ENCODE measurements at places on chromosomes 7 and 10.
A peak's percentile ranks its signal among the peaks of the same experiment; 100 is the strongest.

DNA sequence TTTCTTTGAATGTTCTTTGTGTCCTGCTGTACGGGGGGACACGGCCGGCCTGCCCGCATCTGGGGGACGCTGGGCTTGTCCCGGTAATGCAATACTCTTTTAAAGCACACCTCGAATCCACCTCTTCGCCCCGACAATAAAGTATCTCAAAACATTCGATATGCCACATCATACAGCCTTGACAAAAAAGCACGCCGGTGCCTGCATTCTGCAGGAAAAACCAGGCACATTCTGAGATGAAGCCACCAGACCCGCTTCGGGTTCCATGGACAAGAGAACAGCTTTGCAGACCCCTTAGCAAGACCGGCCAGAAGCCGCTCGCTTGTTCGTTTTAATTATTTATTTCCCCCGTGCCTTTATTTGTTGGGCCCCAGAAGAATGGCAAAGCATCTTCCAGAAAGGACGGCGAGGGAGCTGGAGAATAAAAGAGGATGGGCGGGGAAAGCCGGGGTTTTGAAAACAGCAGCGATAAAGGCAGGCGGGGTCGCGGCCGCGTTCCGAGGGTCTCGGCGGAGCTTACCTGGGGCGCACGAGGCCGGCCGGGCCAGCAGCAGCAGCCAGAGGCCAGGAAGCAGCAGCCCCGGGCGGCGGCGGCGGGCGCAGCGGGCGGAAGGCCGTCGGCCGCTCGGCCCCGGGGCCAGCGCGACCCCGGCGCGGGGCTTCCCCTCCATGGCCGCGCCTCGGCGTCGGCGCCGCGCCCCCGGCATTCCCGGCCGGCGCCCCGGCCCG, 462 bp downstream of the KIAA1549 start:
- DNase-seq: no peak

DNA sequence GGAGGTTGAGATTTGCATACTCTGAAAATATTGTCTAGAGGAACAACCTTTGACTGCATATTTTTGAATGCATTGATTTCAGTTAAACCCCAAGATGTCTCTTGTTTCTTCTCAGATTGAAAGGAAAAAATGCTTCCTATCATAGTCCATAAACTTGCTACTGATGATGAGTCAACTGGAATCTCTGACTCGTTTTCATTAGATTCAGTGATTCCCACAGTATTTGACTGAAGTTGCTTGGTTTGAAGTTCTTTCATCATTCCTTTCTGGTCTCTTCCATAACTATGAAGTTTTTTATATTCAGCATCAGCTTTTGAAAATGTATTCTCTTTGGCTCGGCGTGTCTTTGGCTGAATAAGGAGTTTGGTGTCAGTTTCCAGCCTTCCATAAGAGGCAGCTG, 10.7 kb downstream of the PEX1 start:
- no peak for DNase-seq

GRCh38 chr7:118711688-118712087, 487.2 kb downstream of the ANKRD7 start:
- no peak for DNase-seq

- no peak for DNase-seq
Observed at GRCh38 chr7:26159243-26159642, 7.2 kb downstream of the NFE2L3 start.

GRCh38 chr7:149126662-149127266, 640 bp upstream of the ZNF425 start:
- peak; percentile 83 for DNase-seq

DNA sequence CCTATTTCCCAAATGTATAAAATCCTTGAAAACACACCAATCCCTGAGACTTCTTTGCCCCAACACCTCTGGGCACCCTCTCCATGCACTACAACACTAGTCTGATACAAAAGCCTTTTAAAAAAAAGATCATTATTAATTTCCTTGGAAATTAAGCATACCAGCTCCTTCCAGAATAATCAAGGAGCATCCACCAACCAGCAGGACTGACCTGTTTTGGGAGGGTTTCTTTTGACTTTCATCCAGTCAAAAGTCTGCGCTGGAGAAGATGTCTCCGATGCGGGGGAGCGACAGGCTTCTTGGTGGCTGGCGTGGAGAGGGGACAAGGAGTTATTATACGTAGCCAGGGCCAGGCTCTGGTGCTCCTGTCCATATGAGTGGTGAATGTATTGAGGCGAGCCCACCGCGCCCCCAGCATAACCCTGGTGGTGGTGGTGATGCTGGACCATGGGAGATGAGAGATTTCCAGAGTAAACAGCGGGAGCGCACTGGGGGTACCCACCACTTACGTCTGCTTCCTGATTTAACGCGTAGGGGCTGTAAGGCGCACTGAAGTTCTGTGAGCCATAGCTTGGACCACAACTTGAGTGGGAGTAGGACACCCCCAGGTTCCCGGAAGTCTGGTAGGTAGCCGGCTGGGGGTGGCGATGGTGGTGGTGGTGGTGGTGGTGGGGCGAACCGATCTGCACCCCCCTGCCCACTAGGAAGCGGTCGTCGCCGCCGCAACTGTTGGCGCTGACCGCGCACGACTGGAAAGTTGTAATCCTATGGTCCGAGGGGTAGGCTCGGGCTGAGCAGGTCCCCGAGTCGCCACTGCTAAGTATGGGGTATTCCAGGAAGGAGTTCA, 527 bp downstream of the HOXA1 start:
- DNase-seq: no peak

GRCh38 chr7:32943252-32944030, 13.8 kb upstream of the FKBP9 start:
- no peak for DNase-seq

GRCh38 chr10:8418631-8419030, 364.1 kb downstream of the GATA3 start:
- no peak for DNase-seq

GRCh38 chr10:75263806-75264205, 28.0 kb upstream of the COMTD1 start:
- DNase-seq: no peak

GRCh38 chr7:153027210-153027609, 267.7 kb downstream of the ACTR3B start:
- no peak for DNase-seq

GRCh38 chr7:101278461-101279292, 33.8 kb upstream of the FIS1 start:
- DNase-seq: no peak

GRCh38 chr10:125911145-125911544, 14.8 kb downstream of the FANK1 start:
- DNase-seq: no peak

- DNase-seq: no peak
Observed at GRCh38 chr10:80485076-80485945, 31.2 kb downstream of the TSPAN14 start.

DNA sequence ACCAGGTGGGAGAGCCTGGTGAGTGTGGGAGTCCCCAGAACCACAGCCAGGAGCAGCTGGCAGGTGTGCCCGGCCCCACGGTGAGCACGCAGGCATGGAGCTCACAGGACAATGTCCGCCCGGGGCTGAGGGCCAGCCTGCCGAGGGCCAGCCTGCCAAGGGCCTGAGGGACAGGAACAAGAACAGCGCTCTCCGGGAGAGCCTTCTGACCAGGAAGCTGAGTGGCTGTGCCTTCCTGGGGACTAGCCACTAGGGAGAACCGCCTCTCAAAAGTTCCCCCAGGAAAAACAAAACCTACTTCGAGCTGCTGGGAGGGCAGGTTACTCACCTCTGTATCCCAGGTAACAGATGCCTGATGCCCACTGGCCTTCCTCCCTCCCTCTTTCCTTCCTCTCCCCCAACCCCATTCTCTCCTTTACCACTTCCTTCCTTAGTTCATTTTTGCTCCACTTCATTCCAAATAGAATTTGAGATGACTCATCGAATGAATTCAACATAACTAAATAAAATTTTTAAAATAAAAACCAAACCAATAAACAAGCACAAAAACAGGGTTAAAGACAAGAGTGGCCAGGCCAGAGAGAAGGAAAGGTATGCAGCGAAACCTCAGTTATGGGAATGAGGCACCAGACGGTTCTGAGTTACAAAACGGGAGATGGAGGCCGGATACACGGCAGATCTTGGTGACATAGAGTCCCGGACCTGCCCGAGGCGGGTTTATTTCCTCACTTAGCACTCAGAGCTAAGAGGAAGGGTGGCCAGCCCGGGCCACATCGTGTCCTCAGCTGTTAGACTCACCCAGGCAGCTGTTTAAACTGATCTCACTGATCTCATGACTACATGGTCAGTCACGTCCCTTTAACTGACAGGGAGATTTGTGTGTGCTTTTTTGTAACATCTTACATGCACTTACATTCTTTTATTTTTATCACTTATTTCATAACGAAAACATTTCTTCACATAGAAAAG, 128.5 kb downstream of the TNS3 start:
- DNase-seq: no peak

DNA sequence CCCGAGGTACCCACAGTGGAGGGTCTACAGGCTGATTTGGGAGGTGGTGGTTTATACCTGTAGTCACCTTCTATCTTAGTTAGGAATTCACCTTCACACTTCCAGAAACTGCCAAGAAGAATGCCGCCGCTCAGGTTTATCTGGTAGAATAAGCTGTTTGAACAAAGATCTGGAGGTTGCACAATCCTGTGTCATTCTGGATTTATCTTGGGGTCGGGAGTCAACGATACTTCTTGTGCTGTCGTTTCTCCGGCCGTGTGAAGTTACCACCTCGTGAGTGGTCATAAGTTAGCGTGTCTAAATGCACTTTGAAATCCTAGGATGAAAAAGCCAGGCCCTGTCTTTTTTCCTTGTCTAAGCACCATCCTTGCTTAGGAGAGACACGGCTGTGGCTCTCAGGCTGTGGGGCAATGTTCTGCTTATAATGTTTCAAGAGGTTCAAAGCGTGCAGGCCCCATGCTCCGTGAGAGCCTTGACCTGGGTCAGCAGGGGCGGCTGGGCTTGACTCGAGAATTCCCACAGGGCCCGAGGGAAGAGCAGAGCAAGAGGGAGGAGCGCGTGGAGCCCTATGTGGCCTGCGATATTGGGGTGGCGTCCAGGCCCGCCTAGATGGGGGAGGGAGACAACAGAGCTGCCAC, 35.5 kb downstream of the GRIFIN start:
- DNase-seq: peak; percentile 22

- DNase-seq: no peak
Observed at GRCh38 chr7:138158739-138159528, 82.7 kb downstream of the AKR1D1 start.

GRCh38 chr7:102255501-102255900, 31.2 kb upstream of the SH2B2 start:
- no peak for DNase-seq

DNA sequence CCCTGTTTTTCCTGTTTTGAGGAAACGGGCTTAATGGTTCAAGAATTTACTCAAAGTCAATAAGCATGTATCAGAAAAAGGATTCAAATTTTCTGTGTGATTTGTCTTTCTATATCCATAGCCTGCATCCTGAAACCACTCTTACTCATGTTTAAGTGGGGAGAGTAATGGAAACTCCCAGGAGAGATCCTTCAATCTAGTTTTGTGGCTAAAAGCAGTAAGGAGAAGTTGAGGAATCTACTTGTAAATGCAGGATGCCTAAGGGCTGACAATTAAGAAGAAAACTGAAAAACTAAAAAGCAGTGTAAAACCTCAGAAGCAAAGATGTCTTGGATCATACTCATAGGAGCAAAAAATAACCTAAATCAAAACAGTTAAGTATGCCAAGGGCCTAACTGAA, 68.1 kb upstream of the GRID1 start:
- no peak for DNase-seq

GRCh38 chr10:79027147-79028055, 41.4 kb upstream of the ZMIZ1 start:
- no peak for DNase-seq

DNA sequence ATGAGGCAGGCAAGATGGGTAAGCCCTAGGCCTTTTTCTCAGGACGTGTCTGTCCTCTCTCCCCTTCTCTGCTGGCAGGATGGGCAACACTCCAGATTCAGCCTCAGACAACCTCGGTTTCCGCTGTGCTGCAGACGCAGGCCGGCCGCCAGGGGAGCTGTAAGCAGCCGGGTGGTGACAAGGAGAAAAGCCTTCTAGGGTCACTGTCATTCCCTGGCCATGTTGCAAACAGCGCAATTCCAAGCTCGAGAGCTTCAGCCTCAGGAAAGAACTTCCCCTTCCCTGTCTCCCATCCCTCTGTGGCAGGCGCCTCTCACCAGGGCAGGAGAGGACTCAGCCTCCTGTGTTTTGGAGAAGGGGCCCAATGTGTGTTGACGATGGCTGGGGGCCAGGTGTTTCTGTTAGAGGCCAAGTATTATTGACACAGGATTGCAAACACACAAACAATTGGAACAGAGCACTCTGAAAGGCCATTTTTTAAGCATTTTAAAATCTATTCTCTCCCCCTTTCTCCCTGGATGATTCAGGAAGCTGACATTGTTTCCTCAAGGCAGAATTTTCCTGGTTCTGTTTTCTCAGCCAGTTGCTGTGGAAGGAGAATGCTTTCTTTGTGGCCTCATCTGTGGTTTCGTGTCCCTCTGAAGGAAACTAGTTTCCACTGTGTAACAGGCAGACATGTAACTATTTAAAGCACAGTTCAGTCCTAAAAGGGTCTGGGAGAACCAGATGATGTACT, 13.1 kb downstream of the PHKG1 start:
- DNase-seq: no peak

DNA sequence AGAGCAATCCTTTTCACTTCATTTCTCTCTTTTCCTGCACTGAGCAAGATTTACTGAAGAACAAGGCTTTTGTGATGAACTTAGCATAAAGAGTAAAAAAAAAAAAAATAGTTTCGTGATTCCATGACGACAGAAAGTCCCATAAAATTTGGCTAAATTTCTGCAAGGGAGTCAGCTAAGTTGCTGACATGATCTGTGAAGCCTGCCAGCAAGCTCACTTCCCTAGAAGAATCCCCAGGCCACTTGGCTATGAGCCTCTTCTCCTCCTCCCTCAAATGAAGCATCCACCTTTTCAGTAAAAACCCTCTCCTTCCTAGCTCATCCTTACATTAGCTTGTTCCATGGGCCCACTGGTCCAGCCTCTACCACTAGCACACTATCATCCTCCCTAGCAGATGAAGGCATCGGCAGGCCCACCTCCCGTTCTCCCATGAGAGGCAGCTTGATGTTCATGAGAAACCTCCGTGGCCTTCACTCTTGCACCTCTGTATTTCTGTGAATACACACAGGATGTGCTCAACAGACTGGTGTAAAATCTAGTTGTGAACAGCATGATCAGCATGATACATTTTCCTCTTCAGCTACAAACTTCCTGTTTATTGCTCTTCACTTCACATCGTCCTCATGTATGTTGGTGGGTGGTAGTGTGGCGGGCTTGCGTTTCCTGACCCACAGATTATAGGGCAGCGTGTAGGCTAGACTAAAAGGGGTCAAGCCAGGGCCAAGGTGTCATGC, 30.9 kb downstream of the GIMAP8 start:
- DNase-seq: no peak

DNA sequence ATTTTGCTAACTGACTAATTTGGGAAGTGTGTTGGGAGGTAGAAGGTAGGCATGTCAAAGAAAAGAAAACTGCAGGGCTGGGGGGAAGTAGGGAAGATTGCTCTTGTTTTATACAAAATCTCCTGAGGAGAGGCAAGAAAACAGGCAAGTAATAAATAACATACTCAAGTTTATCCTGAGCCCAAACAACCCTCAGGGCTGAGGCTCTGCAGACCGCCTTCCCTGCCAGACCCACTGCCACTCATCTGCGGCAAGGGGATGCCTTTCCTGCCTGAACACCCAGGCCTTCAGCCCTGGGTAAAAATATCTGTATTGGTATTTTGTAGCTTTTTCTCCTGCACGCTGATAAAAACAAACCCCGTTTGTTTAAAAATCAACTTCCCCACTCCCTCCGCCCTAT, 399.8 kb upstream of the NFE2L3 start:
- DNase-seq: no peak
